Fibroblast of lung (primary cell): ENCODE measurements at places on chromosomes 2 and 18. TPM values are rescaled to one million over a fixed set of nuclear protein-coding genes. Genes with fewer than 3 reads are reported as not detected.
A peak's percentile ranks its signal among the peaks of the same experiment; 100 is the strongest.

The GBX2 gene
- not detected in 2 replicates for total RNA-seq

The HOXD3 gene
- total RNA-seq = not detected in 2 replicates

The FSIP2 gene
- total RNA-seq = 0.26 and 1.7 TPM in 2 replicates

DNA sequence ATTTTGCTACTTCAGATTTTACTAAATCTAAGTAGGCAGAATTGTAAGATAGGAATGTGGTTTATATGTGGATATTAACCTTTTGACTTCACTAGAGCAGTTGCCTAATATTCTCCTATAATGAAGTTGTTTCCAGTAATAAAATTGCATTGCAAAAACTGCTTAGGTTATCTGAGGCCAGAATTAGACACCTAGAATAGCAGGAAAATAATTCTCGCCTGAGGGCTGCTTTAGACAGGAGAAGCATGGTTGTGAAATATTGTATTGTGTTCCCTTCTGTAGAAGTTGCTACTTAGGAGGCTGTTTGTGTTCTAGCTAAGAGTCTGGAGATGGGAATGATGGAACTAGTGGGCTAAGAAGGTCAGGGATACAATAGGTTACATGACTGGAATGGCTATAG, 146.3 kb downstream of the PLCL1 start:
- H3K36me3 ChIP-seq = no peaks in the 10 kb centered on the region
- H3K27me3 ChIP-seq = no peaks in the 10 kb centered on the region
- no peaks in the 10 kb centered on the region for H3K4me1 ChIP-seq
- H3K4me3 ChIP-seq = no peak overlapping the region
- no peak for DNase-seq
- H3K27ac ChIP-seq = no peak overlapping the region

DNA sequence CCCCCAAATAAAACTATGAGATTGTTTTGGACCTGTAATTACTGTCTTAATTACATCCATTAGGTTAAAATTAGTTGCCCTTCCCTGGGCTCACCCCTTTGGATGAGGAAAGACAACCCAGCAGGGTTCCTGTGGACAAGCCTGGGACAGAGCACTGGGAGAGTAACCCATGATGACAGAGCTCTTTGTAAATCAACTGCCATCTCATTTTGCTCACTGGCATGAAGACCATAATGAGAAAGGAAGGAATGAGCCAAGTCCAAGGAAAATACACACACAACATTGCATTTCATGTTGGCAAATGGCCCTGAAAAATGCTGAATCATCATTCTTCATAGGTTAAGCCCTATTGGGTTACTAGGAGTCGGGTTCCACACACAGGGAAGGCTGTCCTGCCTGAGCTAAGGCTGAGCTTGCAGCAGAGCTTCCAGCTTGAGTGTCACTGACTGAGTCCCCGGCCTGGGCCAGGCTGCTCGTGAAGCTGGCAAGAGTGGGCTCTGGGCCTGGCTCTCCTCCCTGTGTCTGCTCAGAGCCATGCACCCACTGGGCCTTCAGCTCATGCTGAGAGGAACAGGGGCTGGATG, 94.1 kb upstream of the ACAA2 start:
- H3K4me1 ChIP-seq = no peaks in the 10 kb centered on the region
- H3K27me3 ChIP-seq = no peaks in the 10 kb centered on the region
- no peak overlapping the region for H3K27ac ChIP-seq
- no peaks in the 10 kb centered on the region for H3K36me3 ChIP-seq
- no peak overlapping the region for H3K4me3 ChIP-seq

DNA sequence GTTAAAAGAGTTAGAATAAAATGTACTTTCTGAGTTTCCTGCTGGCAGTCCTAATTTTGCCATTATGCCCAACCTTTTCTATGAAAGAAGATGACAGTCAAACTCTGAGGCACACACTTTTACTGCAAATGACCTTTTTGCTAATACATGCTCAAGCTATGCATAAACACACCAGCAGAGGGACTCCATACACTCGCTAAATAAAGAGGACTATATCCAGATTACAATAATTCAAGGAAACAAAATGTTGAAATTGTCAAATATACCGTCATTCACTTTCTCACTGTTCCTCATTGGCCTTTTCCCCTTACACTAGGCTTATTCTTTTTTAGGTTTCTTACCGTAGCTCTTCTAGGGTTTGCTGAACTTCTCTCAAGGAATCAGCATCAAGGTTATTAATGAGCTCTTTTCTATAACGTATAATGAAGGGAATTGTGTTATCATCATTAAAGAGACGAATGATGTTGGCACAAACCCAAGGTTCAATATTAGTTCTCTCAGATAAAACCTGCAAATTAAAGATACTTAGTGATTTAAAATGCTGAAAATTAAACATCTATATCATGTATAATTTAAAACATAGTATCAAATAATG, 25.7 kb downstream of the SRBD1 start:
- no peaks in the 10 kb centered on the region for H3K4me1 ChIP-seq
- H3K4me3 ChIP-seq = no peak overlapping the region
- peak; percentile 37 for DNase-seq
- H3K27me3 ChIP-seq = no peaks in the 10 kb centered on the region
- no peak overlapping the region for H3K27ac ChIP-seq

DNA sequence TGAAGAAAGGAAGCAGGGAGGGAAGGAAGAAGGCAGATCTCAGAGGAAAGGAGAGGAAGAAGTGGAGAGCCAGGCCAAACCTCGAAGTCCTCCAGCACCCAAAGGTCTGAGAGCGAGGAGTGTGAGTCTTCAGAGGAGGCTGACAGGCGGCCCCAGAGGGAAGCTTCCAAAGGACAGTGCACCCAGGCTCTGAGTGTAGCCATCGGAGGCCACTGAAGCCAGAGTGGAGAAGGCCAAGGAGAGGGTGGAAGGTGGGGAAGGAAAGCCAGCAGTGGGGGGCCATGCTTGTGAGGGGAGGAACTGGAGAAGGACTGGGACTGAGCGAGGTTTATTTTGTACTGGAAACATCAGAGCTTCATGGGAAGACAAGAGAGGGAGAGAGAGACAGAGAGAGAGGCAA, 6.0 kb downstream of the ATP6V1B1 start:
- no peaks in the 10 kb centered on the region for H3K27me3 ChIP-seq
- H3K4me3 ChIP-seq = no peak overlapping the region
- DNase-seq = no peak
- no peaks in the 10 kb centered on the region for H3K36me3 ChIP-seq
- H3K27ac ChIP-seq = no peak overlapping the region

GRCh38 chr2:98376996-98377395, 30.7 kb downstream of the CNGA3 start:
- H3K4me1 ChIP-seq = no peaks in the 10 kb centered on the region
- peaks cover 20% of the 10 kb centered on the region for H3K27me3 ChIP-seq
- no peak overlapping the region for H3K4me3 ChIP-seq

- DNase-seq = no peak
- no peak overlapping the region for H3K4me3 ChIP-seq
- H3K36me3 ChIP-seq = no peaks in the 10 kb centered on the region
- H3K27ac ChIP-seq = no peak overlapping the region
Observed at GRCh38 chr2:204339212-204339715, 206.0 kb upstream of the PARD3B start.

DNA sequence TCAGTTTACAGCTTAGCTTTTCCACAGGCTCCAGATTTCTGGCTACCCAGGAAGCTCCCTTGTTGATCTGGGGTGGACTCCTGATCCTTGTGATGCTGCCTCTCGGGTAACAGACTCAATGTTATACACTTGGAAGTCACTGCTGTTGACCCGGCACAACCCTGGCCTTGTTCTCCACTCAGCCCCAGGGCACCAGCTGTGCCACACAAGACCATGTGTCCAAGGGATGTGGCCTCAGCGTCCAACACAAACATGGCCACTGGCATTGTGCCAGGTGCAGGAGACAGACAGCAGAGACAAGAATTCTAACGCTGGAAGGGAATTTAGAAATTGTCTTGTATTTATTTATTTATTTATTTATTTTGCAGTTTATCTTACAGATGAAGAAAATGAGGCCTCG, 39.0 kb upstream of the PPP4R1 start:
- no peak overlapping the region for H3K4me3 ChIP-seq
- no peaks in the 10 kb centered on the region for H3K27me3 ChIP-seq
- no peaks in the 10 kb centered on the region for H3K36me3 ChIP-seq
- DNase-seq = no peak
- no peaks in the 10 kb centered on the region for H3K4me1 ChIP-seq
